Jurkat, Clone E6-1 (cell line): ENCODE measurements at places on chromosomes 16 and 17.

DNA sequence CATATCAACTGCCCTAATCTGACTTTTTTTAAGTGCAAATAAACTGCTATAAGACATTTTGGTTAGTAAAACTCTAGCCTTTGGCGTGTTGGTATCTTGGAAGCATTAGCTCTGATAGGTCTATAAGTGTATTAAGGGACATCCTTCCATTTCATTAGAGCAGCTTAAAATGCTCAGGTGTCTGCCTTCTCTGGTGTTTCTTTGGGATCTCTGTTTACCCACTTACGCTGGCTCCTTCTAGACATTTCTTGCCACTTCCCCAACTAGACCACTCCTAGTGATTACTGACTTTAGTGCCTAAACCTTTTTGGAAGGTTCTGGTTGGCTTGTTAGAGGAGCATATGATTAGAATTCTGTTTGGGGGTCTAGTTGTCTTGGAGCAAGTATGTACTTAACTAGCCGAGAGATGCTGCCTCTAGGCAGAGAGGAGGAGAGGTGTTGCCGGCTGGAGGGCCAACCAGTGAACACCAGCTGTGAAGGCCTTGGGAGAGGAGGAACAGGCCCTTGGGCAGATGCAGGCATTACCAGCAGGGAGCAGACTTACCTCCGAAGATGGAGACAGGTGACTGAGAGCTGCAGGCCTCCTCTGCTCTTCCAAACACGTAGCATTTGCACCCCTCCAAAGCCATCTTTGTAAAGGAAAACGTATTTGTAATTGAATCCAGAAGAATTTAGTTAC is 15.2 kb upstream of the CLEC18C start:
- no peak for DNase-seq

- no peak for DNase-seq
Measured at GRCh38 chr16:10767127-10767526, 23.5 kb downstream of the NUBP1 start.

- no peak for DNase-seq
Measured at GRCh38 chr17:77763023-77763422, 195.5 kb upstream of the TNRC6C start.

DNA sequence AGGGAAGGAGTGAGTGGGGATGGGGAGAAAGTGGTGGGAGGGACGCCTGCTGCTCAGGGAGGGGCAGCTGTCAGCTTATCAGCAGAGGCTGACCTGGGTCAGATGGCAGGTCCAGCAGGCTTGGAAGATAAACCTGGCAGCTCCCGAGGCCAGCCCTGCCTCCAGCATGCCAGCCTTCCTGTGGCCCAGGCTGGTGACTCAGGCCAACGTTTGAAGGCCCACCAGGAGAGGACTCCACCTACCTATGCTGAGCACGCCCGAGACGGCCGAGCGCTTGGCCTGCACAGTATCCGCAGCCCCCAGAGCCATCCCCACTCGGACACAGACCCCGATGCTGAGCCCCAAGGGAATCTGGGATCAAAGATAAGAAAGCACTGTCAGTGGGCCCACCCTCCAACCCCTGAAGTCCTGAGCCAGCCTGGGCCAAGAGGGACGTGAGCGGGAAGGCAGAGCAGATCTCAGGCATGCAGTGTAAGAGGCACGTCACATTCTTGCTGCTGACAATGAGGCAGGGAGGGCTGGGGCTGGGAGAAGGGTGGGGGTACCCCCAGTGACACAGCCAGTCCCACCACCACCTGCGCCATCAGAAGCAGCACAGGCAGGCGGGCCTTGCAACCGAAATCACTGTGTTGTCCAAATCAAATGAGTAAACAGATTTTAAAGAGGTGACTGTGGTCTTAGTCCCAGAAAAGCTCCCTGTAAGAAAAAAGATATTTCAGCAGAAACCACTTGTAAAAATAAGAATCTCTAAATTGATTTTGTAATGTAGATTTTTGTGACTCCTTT is 12.4 kb downstream of the SLC47A2 start:
- no peak for DNase-seq

DNA sequence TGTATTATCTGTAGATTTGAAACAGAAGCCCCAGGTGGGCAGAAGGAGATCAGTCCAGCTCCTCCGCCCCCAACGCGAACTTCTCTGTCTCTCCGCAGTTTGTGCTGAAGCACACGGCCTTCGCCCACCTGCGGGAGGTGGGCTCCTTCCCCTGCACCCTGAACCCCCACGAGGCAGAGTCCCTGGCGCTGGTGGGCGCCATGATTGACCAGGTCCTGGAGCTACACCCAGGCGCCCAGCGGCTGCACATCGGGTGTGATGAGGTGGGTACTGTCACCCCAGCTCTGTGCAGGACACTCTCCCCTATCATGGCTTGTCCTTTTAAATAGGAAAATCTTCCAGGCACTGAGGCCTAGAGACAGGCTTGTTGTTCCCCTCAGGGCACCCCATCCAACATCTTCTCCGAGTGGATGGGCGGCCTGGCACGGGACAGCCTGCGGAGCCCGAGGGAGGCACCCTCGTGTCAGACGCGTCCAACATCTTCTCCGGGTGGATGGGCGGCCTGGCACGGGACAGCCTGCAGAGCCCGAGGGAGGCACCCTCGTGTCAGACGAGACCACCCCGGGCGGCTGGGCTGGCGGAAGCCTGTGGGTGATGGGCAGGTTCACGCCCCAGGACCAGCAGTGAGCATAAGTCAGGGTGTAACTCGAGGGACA is 15.3 kb upstream of the OGFOD3 start:
- no peak for DNase-seq

GRCh38 chr17:47952171-47953021 is 5.3 kb downstream of the PRR15L start:
- no peak for DNase-seq

DNA sequence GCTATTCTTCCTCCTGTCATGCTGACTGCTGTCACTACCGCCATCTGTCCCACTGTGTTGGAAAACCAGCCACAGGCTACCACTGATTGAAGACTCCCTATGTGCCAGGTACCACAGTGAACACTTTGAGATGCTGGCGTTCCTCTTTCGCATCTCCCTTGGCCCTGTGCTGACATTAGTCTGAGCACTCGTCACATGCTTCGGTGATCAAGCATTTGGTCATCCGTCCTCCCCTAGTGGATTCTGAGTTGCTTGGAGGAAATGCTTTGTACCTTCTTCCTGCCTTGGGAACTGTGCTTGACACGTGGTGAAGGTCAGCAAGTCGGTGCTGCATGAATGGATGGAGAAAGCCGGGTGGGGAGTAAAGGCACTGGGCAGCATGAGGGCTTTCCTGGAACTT is 260.1 kb downstream of the SNX29 start:
- DNase-seq, result no peak

- DNase-seq, result no peak
Measured at GRCh38 chr16:54493061-54493460, 206.5 kb upstream of the IRX3 start.

DNA sequence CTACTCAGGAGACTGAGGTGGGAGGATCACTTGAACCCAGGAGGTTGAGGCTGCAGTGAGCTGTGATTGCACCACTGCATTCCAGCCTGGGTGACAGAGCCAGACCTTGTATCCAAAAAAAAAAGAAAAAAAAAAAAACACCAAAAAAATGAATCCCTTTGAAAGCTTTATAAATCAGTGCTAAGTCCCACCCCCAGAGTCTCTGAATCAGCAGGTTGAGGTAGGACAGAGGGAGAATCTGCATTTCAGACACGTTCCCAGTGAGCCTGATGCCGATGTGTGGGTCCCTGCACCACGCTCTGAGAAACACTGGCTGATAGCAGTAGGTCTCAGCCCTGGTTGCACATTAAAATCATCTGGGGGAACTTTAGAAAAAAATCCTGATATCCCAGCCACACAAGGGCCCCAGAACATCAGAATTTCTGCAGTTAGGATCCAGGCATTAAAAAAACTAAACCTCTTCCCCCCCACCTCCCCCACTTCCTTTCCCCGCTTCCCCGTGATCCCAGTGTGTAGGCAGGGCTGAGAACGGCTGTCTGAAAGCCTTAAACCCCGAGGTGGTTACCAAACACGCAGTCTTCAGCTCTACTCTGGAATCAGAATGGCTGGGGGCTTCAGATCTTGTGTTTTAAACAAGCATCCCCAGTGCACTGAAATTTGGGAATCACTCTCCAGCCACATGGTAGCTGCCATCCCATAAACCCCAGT is 27.3 kb upstream of the GPRC5B start:
- DNase-seq, result no peak

DNA sequence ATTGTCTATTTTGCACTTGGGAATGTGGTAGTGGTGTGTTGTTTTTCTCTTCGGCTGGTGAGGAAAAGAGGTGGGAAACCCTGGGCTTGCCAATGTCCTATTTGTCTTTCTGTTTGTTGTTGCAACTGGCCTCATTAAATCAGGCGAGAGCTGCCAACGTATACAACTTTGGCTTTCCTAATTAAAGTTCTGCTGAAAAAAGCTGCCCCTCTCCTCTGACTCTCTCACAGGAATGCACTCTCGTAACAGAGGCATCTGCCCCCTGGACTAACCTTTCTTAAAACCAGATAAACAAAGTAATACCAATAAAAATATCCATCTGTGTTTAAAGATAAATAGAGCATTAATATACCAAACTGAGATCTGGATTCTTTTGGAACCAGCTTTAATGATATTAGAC is 7.8 kb downstream of the CDRT15 start:
- no peak for DNase-seq

- DNase-seq, result no peak
Measured at GRCh38 chr17:44222112-44222869, 2.8 kb upstream of the UBTF start.

DNA sequence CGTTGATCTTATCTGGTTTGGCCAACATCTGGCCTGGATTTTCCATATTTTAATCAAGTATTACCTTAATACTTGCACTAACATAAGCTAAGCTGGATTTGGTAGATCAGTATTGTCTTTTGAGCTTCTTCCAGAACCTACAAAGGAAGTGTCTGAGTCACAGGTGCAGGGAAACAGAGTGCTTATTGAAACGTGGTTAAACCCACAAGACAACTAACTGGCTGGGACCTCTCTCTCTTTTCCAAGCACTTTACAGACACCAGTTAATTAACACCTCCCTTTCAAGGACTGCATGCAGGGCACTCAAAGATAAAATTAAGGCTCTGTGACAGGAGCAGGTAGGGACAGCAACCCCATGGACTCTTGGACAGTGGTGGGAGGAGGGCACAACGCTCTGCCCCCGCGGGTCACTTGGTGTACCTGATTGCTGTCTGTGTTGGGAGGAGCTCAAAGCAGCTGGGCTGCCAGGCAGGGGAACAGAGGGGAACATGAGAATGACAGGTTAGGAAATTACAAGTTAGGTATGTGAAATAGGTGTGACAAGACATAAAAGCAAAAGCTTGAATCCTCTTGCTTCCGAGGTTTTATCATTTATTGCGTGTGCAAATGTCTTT is 133.7 kb upstream of the MON1B start:
- DNase-seq, result peak; percentile 45

- DNase-seq, result no peak
Measured at GRCh38 chr17:54435966-54436365, 464.7 kb upstream of the TOM1L1 start.

DNA sequence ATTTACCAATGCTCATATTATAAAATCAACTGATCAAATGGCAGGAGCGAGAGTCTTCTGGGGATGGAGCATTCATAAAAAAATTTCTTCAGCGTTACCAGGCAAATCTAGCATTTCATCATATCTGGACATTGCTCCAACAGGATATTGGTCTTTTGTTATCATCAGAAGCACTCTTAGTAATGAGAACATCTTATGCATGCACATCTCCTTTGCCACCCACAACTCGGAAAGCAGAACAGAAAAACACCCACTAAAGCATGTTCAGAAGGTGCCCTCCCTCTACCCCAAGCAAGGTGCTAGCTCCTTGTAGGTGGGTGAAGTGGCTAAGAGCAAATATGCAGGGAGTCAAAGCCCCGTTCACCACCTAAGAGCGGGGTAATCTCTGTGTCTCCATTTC is 18.9 kb downstream of the ARHGAP17 start:
- DNase-seq, result no peak

GRCh38 chr17:82483836-82484235 is 25.3 kb downstream of the NARF start:
- DNase-seq, result no peak

DNA sequence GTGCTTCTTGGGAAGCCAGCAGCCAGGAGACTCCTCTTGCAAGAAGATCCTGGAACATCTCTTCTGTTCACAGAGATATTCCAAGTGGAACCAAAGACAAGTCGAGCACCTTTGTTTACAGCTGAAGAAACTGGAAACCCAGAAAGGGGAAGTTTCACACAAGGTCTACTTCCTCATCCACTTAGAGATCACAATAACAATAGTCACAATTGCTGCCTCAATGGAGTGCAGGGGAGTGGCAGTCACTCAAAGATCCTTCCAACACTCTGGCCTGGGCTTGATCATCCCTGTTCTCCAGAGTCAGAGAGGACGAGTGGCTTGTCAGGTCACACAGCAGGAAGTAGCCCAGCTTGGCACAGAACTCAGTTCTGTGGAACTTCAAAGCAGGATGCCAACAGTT is 46.9 kb upstream of the SIAH1 start:
- DNase-seq, result no peak

DNA sequence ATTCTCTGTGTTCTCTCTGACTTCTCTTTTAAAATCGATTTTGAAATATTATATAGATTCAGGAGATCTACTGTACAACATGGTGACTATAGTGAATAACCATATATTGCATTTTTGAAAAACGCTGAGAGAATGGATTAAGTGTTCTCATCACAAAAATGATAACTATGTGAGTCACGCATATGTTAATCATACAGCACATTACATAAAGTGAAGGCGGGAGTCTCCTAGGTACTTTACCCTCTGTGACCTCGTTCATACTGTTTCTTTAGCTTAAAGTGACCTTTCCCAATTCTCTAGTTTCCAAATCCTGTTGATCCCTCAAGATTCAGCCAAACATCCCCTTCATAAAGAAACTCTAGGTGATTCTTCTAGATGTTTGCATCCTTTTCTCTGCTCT is 3.1 kb upstream of the KRTAP3-2 start:
- no peak for DNase-seq

- DNase-seq, result no peak
Measured at GRCh38 chr17:7235693-7236665, 1.7 kb upstream of the DVL2 start.

- DNase-seq, result peak; percentile 23
Measured at GRCh38 chr16:30519120-30520049, 7.0 kb downstream of the ZNF768 start.

GRCh38 chr17:41442739-41443138 is 2.0 kb upstream of the KRT38 start:
- DNase-seq, result no peak

DNA sequence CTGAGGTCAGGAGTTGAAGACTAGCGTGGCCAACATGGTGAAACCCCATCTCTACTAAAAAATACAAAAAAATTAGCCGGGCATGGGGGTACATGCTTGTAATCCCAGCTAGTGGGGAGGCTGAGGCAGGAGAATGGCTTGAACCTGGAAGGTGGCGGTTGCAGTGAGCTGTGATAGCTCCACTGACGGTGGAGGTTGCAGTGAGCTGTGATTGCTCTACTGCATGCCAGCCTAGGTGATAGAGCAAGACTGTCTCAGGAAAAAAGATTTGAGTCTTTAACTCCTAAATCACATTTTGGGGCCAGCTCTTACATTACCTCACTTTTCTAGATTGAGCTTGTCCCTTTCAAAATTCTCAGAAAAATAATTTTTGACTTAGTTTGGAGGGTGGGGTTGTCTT is 15.2 kb downstream of the VMP1 start:
- DNase-seq, result no peak
